ENCODE measurements at places on chromosomes 6 and 20. TPM values are rescaled to one million over a fixed set of nuclear protein-coding genes. Genes with fewer than 3 reads are reported as not detected.

- no peak for DNase-seq
- no peak overlapping the region for H3K4me3 ChIP-seq
- H3K27me3 ChIP-seq, result peaks cover 3% of the 10 kb centered on the region
- no peak overlapping the region for H3K27ac ChIP-seq
- H3K4me1 ChIP-seq, result no peaks in the 10 kb centered on the region
Measured at GRCh38 chr20:1671891-1672669, 14.5 kb upstream of the SIRPG start.

DNA sequence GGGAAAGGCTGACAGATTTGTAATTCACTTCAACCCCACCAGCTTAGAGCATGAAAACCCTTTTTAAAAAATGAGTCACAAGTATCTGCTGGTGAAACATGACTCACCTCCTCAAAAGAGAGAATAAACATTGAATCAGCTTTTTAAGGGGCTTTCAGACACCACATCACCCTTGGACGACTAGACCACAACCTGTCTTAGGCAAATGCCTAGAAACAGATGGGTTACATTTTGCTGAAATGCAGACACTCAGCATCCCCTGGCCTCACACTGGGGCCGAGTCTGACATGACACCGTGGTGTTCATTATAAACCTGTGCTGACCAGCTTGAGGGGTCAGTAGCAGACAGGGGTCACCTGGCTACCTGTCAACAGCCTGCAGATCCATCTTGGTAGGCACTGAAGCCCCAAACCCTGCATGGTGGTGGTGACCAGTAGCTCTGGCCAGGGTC lies 175.3 kb upstream of the CST7 start:
- no peak overlapping the region for H3K27ac ChIP-seq
- no peaks in the 10 kb centered on the region for H3K27me3 ChIP-seq
- no peak overlapping the region for H3K4me3 ChIP-seq
- H3K4me1 ChIP-seq, result peaks cover 4% of the 10 kb centered on the region

DNA sequence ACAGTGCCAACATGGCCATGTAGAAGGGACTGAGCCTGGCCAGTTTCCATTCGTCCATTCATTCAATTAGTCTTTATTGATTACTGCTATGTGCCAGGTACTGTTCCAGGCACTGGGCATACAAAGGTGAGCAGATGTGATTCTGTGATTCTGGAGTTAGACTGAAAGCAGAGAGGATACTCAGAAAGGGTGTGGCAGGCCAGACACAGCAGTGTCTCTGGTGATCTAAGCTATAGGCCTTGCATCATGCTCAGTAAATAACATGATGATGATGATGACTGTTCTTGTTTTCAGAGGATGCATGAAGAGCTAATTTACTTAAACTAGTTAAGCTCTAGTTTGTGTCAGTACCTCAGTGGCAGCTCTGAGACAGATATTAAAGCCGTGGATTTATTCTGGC lies 31.4 kb upstream of the FUCA2 start:
- no peak overlapping the region for H3K4me3 ChIP-seq
- no peaks in the 10 kb centered on the region for H3K36me3 ChIP-seq
- no peak for DNase-seq

DNA sequence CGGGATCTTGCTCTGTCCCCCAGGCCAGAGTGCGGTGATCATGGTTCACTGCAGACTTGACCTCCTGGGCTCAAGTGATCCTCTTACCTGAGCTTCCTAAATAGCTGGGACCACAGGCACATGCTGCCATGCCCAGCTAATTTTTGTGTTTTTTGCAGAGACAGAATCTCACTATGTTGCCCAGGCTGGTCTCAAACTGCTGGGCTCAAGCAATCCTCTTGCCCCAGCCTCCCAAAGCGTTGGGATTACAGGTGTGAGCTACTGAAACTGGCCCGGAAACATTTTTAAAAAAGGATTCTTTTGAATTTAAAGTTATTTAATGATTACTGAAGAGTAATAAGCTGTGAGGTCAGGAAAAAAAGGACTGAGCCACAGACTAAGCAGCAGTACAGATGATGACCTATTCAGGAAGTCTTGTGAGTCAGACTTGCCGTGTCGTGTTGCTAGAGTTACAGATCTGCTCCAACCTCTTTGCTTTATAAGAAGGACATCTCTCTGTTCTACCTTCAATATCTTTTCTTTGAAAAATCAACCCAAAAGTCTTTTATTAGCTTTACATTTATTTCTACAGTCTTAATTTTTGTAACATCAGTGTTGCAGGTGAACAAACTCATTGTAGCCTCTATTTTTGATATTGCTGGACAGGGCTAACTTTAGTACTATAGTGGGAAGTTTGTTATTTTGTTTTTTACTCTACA lies 108.7 kb downstream of the NCOA3 start:
- H3K27ac ChIP-seq, result peak overlapping the region; percentile 15
- peaks cover 37% of the 10 kb centered on the region for H3K4me1 ChIP-seq
- no peaks in the 10 kb centered on the region for H3K36me3 ChIP-seq
- H3K27me3 ChIP-seq, result no peaks in the 10 kb centered on the region
- H3K4me3 ChIP-seq, result no peak overlapping the region

DNA sequence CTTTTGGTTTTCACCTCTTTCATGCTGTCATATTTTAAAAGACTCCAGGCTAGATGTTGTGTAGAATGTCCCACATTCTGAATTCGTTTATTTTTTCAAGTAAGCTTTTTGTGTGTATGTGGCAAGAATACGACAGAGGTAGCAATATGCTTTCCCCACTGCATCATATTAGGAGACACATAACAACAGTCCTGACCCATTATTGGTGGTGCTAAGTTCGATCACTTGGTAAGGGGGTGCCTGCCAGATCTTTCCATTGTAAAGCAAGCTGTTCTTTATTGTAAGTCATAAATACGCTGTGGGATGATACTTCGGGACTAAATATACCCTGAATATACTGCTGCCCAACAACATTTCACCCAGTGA lies 588 bp upstream of the NCOA3 start:
- DNase-seq, result no peak
- H3K27ac ChIP-seq, result peak overlapping the region; percentile 95

GRCh38 chr20:47007826-47008655 lies 113.4 kb downstream of the EYA2 start:
- H3K27ac ChIP-seq, result no peak overlapping the region
- H3K4me1 ChIP-seq, result no peaks in the 10 kb centered on the region
- H3K4me3 ChIP-seq, result no peak overlapping the region
- no peaks in the 10 kb centered on the region for H3K27me3 ChIP-seq

- no peak for DNase-seq
- no peaks in the 10 kb centered on the region for H3K4me1 ChIP-seq
- H3K4me3 ChIP-seq, result no peak overlapping the region
- no peaks in the 10 kb centered on the region for H3K27me3 ChIP-seq
- H3K36me3 ChIP-seq, result no peaks in the 10 kb centered on the region
- H3K27ac ChIP-seq, result no peak overlapping the region
Measured at GRCh38 chr6:111250791-111251354, 163.6 kb downstream of the SLC16A10 start.

GRCh38 chr6:139395891-139396301 lies 21.4 kb upstream of the CITED2 start:
- H3K4me1 ChIP-seq, result no peaks in the 10 kb centered on the region
- no peaks in the 10 kb centered on the region for H3K36me3 ChIP-seq

DNA sequence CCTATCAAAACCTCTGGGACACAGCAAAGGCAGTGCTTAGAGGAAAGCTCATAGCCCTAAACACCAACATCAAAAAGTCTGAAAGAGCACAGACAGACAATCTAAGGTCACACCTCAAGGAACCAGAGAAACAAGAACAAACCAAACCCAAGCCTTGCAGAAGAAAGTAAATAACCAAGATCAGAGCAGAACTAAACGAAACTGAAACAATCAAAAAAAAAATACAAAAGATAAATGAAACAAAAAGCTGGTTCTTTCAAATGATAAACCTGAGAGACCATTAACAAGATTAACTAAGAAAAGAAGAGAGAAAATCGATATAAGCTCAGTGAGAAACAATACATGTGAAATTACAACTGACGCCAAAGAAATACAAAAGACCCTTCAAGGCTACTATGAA lies 34.8 kb upstream of the RUNX2 start:
- no peaks in the 10 kb centered on the region for H3K4me1 ChIP-seq
- no peaks in the 10 kb centered on the region for H3K27me3 ChIP-seq
- H3K27ac ChIP-seq, result no peak overlapping the region
- no peak for DNase-seq
- no peak overlapping the region for H3K4me3 ChIP-seq

DNA sequence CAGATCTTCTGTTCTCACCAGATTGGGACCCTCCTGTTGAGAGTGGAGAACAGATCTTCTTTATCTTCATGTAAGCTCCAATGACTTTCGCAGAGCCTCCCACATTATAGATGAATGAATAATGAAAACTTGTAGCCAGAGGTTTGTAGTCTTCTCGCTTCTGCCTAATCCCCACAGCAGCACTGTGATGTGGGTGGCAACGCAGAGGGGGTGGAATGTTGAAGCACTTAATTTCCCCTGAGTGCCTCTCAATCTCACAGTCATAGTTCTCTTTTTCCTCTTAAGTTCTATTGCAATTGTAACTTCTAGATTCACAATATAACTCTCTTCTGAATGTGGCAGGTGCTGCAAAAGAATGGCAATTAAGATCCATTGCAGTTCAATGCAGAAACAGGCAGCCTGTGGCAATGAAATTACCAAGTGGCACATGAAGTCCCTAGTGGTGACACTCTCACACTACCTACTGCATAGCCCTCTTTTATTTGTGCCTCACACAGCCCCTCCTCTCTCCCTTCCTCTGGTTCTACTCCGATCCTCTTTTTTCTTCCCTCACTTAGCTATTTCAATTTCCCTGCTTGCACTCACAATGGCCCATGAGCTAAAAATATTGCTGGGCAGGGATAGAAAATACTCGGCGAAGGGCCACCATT lies 281.9 kb downstream of the UBE3D start:
- no peak overlapping the region for H3K4me3 ChIP-seq
- no peaks in the 10 kb centered on the region for H3K36me3 ChIP-seq
- H3K4me1 ChIP-seq, result no peaks in the 10 kb centered on the region
- DNase-seq, result no peak
- H3K27ac ChIP-seq, result no peak overlapping the region
- no peaks in the 10 kb centered on the region for H3K27me3 ChIP-seq

DNA sequence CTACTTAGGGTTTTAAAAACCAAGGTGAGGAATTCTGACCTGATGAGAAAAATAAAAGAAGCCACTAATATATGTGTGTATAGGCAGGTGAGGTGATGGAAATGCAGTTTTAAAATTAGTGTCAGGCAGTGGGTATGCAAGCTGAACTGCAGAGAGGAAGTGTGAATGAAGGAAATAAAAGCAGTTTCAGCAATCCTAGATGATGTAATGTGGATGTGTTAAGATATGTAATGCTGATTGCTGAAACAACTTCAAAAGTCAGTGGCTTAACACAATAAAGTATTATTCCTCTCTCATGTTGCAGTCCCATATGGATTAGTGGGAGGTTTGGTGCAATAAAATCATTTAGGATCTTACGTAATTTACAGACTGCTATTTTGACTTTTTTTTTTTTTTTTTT lies 119.9 kb upstream of the ASCC3 start:
- no peaks in the 10 kb centered on the region for H3K27me3 ChIP-seq
- no peaks in the 10 kb centered on the region for H3K36me3 ChIP-seq
- H3K27ac ChIP-seq, result no peak overlapping the region

- H3K27me3 ChIP-seq, result no peaks in the 10 kb centered on the region
- H3K27ac ChIP-seq, result no peak overlapping the region
- no peak for DNase-seq
- no peaks in the 10 kb centered on the region for H3K36me3 ChIP-seq
- H3K4me1 ChIP-seq, result peaks cover 17% of the 10 kb centered on the region
Measured at GRCh38 chr20:25206548-25206947, 11.0 kb downstream of the ENTPD6 start.

- DNase-seq, result no peak
- H3K4me1 ChIP-seq, result no peaks in the 10 kb centered on the region
- no peak overlapping the region for H3K4me3 ChIP-seq
- H3K27me3 ChIP-seq, result peaks cover 4% of the 10 kb centered on the region
- no peak overlapping the region for H3K27ac ChIP-seq
Measured at GRCh38 chr20:39311851-39312506, 349.8 kb downstream of the DHX35 start.

- no peaks in the 10 kb centered on the region for H3K36me3 ChIP-seq
- H3K4me1 ChIP-seq, result no peaks in the 10 kb centered on the region
- no peak for DNase-seq
- no peaks in the 10 kb centered on the region for H3K27me3 ChIP-seq
- no peak overlapping the region for H3K4me3 ChIP-seq
- H3K27ac ChIP-seq, result no peak overlapping the region
Measured at GRCh38 chr6:168182366-168182765, 103.4 kb upstream of the FRMD1 start.

DNA sequence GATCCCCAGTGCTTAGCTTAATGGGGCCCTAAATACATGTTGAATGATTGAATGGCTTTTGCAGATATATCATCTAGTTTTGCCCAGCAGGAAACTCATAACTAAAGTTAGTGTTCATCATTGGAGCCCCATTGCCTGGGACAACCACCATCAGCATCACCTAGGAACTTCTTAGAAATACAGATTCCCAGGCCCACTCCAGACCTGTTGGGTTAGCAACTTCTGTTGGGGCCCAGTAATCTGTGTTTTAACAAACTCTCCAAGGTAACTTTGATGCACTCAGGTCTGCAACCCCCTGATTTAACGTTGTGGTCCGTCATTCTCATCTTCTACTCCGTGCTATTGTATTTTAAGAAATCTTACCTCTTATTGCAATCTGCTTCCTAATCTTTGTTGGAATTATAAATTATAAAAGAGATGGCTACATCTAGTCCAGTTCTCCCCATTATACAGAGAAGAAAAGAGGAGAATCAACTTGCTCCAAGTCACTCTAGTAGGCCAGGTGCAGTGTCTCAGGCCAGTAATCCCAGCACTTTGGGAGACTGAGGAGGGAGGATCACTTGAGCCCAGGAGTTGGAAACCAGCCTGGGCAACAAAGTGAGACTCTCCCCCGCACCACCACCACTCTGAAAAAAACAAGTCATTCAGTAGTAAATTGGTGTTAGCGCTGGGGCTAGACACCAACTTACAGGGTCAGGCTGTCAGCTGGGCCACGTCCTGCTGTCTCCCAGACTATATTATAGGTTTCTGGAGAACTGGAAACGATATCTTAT lies 13.7 kb downstream of the FOXP4 start:
- H3K4me3 ChIP-seq, result peak overlapping the region; percentile 77
- H3K27me3 ChIP-seq, result no peaks in the 10 kb centered on the region
- H3K4me1 ChIP-seq, result peaks cover 24% of the 10 kb centered on the region
- H3K36me3 ChIP-seq, result no peaks in the 10 kb centered on the region
- no peak for DNase-seq
- no peak overlapping the region for H3K27ac ChIP-seq

DNA sequence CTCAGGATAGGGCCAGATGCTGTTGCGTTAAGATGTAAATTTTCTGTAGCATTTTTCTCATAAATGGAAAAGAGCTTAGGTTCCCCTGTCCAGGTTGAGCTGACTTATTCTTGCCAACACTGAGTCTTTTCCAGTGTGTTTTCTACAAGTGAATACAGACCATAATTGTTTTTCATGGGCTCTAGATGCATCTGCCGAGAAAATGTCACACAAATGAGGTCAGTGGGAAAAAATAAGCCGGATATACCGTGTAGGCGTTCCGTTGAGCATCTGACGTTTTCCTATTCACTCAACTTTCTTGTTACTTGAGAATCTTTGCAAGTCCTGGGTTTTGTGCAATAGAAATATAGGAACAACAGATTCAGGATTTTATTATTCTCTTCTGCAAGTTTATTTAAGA lies 582.9 kb upstream of the CDH4 start:
- no peak overlapping the region for H3K4me3 ChIP-seq
- H3K27me3 ChIP-seq, result no peaks in the 10 kb centered on the region
- no peak for DNase-seq
- no peaks in the 10 kb centered on the region for H3K36me3 ChIP-seq
- H3K4me1 ChIP-seq, result no peaks in the 10 kb centered on the region
- no peak overlapping the region for H3K27ac ChIP-seq

Gene YIPF3
- 92.6 TPM for total RNA-seq

Gene ULBP2
- not detected for total RNA-seq

Gene NRSN1
- not detected for total RNA-seq

Gene PAK5
- total RNA-seq, result not detected

Gene PFDN6
- total RNA-seq, result 51.1 TPM
